ENCODE measurements at places on chromosomes 7 and 10. TPM values are rescaled to one million over a fixed set of nuclear protein-coding genes. Genes with fewer than 3 reads are reported as not detected.

Gene CLDN4
- total RNA-seq, result 0.41 TPM

DNA sequence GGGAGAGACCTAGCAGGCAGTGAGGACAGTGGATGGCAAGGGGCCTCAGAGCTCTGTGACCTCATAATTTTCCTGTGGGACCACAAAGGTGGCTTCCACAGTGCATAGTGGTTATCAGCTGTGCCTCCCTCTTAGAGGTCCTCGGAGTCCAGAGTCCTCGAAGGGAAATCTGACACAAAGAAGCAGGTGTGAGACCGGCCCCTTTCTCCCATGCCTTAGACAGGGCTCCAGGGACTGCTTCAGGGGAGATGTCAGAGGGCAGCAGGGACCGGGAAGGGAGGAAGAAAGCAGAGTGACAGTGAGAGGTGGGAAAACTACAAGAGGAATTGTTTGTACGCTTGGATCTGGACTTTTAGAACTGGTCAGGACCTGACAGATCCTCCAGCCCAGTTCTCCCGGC is 66.3 kb downstream of the BAMBI start:
- no peak for DNase-seq

GRCh38 chr7:101707587-101707986 is 78.5 kb upstream of the MYL10 start:
- no peak for DNase-seq

Gene CYP2C9
- not detected for total RNA-seq

Gene SFTPD
- total RNA-seq, result 2.1 TPM

Gene SORCS3
- 0.07 TPM for total RNA-seq

Gene ASNS
- total RNA-seq, result 13.4 TPM

DNA sequence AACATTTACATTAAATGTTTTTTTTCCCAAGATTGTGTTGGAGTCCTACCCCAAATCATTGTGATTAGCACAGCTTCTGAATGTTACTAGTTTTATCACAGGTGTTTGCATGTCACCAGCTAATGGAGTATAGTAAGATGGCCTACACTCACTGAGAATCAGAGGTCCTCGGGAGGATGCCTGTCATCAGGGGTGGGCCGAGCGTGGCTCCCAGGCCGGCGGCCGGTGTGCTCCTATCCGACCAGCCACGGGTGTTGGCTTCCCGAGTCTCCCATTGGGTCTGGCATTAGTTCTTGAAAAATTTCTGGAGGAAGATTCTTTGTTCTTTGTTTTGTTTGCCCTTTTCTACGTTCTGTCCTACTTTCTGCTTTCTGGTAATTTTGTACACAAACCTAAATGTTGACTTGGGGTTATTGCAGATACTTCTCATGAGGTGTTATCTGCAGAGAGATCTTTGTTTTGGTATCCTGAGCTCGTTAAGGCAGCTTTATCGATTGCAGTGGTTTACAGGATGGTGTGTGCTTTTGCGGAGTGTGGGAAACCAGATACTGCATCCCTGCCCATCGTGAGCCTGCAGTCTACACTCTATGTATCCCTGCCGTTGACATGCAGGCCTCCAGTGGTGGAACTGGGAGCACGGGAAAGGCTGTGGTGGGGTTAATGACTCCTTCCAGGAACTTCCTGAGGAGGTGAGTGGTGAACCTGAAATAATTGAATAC is 67.3 kb upstream of the DNAJB6 start:
- no peak for DNase-seq

Gene RPEL1
- total RNA-seq, result not detected
